ENCODE measurements at places on chromosomes 4 and X.

- DNase-seq, result no peak
Observed at GRCh38 chr4:86972997-86973396, 38.2 kb downstream of the AFF1 start.

DNA sequence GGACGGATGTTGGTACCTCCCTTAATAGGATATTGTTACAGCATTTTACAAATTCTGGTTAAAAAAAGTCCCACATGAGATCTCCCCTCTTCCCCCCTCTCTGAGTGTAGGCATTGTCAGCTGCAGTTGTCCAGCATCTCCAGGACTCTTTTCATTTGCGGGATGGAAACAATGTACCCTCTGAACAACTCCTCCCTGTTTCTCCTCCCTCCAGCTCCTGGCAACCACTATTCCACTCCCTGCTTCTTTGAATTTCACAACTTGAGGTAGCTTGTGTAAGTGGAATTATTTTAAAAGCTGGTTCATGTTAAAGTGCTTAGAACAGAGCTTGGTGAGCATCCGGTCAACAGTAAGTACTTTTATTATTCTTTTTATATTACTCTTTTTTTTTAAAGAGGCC is 69.8 kb downstream of the TBL1X start:
- DNase-seq, result no peak

DNA sequence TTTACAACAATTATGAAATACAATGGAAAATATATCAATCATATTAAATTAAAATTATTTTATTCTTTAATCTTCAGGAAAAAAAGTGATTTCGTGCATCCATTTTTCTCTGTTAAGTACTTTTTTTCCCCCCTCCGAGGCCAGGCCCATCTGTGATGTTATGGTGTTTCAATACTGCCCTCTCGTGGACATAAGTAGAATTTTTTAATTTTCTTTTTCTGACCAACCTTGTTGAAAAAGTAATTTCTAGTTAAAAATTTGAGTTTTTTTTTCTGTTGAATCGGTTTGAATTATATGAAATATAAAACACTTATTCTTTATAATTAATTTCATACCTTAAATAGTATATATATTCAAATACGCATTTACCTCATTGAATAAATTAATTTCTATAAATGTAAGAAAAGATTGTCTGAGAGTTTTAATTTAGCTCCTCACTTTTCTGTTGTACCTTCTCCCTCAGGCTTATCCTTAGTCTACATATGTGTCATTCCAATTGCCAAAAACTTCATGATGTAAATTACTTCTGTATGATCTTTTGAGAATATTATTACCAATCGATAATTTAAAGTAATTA is 175.8 kb upstream of the TECRL start:
- peak; percentile 12 for DNase-seq

GRCh38 chr4:36286481-36286871 is 5.1 kb downstream of the DTHD1 start:
- DNase-seq, result no peak

DNA sequence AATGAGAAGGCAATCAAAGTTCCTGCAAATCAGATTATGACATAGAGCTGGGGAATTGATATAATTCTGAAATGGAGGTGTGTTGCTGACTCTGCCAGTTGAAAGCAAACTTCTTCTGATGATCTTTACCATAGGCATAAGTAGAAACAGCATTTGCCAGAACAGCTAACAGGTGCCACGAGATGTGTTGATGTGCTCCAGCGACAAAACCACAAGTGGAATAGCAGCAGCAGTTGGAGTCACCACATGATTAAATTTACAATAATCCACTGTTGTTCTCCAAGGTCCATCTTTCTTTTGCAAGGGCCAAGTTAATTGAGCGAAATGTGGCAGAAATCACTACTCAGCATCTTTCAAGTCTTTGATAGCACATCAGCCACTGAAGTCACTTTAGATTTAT is 3.7 kb upstream of the OSTC start:
- no peak for DNase-seq

- DNase-seq, result no peak
Observed at GRCh38 chrX:73562458-73562857, 539 bp upstream of the CHIC1 start.

GRCh38 chr4:130485371-130485770 is 1389.4 kb downstream of the C4orf33 start:
- DNase-seq, result no peak

GRCh38 chr4:185955826-185956543 is 113.0 kb upstream of the TLR3 start:
- DNase-seq, result no peak

- DNase-seq, result no peak
Observed at GRCh38 chr4:7620086-7620813, 185.5 kb upstream of the PSAPL1 start.

GRCh38 chrX:115192244-115192700 is 3.1 kb downstream of the RBMXL3 start:
- DNase-seq, result no peak

- no peak for DNase-seq
Observed at GRCh38 chr4:120202222-120202621, 135.6 kb upstream of the MAD2L1 start.

DNA sequence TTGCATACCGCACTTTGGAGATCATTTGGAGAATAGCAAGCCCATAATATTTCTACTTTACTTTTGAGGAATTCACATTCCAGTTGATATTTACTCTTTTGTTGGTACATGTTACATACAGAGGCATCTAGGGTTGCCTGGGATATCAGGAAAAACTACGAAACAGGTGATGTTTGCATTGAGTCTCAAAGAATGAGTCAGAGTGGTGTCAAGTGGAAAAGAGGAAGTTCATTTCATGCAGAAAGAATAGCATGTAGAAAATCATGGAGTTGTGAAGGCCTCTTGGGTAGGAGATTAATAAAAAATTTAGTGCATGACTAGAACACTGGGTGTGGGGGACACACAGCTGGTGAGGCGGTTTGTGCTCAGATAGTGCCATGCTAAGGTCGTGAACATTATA is 33.5 kb upstream of the ELOVL6 start:
- DNase-seq, result no peak

DNA sequence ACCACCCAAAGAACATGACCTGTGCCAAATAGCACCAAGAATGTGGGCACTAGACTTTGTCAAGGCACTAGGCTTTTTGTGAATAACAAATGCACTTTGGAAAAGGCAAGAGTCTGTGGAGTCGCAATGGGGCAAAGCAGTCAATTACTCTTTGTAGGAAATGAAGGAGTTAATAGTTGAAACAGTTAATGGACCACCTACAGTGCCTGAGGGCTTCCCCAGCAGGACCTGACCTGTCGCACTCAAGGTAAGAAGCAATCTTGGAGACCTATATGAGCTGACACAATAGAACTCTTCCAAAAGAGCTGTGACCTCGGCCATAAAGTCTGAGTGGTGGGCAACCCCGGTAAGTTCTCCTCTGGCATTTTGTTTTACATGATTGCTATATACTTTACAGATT is 49.2 kb upstream of the CAPN6 start:
- no peak for DNase-seq

GRCh38 chrX:150357790-150358189 is 5.3 kb upstream of the MAMLD1 start:
- DNase-seq, result no peak

All from SHP77 (cell line).